ENCODE measurements at places on chromosomes 1 and 21.

- DNase-seq = peak; percentile 87
Observed at GRCh38 chr1:205523891-205524793, 19.7 kb downstream of the CDK18 start.

DNA sequence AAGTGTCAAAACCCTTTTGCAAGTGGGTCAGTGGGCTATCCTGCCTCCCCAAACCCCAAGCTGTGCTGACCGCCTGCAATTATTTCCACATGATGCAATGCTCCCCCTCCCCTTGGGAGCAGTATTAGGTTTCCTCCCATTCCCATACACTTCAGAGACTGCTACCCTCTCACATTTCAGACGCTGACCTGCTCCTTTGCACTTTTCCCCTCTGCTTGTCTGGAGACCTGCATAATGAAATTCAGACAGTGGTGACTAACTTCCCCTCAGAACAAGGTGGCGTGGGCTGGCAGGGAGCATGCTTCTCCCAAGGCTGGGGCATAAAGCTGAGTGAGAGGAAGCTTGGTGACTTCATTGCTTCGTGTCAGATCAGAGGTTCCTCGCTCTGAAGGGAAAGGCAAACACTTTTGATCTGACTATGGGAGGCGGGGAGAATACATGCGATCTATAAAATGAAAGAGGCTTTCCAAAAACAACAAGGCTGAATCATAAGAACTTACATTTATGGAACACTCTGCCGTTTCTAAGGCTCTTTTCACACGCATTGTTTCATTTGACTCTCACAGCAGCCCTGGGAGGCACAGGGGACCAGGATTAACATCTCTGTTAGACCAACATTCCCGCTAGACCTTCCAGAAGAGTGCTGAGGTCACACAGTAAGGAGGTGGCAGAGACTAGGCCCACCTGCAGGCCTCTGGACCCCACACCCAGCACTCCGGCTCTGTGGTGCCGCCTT lies 27.5 kb upstream of the ROR1 start:
- DNase-seq = no peak

- no peak for DNase-seq
Observed at GRCh38 chr1:114522264-114522575, 11.2 kb upstream of the TRIM33 start.

DNA sequence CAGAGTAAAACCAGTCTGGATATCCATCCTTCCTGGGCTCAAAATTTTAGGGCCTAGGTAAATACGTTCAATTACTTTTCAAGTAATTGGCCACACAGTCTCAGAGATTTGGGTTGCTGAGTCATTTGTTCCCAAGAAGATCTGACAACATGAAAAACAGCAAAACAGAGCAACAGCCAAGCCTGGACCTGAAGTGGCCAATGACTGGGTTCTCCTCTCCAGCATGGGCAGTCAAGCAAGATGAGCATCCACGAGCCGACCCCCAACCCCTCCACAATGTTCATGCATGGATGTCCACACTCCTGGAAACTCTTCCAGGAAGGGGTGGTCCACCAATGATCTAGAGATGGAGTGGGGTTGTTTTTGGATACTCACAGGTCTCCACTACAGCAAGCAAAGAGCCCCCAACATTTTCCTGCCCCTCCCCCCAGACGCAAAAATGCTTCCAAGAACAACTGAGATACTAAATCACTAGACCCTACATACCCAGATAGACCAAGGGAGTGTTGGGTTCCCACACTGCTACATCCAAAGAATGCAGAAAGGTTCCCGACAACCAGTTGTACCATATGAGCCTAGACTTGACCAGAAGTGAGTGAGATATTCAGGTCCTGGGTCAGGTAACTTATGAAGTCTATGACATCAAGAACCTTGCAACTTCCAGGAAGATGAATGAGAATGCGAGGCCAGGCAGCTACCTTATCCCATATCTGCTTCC lies 73.0 kb downstream of the CD46 start:
- peak; percentile 60 for DNase-seq

- DNase-seq = no peak
Observed at GRCh38 chr1:3375245-3375644, 79.2 kb upstream of the ARHGEF16 start.

DNA sequence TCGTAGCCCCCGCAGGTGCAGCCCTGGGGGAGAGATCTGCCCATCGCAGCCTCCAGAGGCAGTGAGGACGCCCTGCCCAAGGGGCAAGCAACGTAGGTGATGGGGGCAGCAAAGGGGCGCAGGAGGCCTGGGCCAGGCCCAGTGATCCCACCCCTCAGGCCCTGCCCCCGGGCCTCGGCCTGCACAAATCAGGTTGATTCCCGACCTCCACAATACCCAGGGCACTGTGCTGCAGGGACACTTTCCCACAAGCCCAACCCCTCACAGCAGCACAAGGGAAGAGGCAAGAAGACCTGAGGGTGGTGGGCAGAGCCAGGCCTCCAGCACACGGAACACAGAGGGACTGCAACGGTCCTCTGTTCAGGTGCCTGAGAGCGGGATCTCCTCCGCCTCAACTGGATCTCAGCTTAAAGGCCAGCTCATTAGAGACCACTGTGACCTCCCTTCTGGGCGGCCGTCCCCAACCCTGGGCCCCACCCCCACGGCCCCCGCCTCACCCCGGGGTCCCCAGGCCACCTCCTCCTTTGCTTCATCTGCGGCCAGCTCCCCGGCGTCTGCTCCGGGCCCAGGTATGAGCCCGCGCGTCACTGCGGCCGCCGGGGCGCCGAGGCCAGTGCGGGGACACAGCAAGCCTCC lies 812 bp upstream of the ARF1 start:
- peak; percentile 72 for DNase-seq

DNA sequence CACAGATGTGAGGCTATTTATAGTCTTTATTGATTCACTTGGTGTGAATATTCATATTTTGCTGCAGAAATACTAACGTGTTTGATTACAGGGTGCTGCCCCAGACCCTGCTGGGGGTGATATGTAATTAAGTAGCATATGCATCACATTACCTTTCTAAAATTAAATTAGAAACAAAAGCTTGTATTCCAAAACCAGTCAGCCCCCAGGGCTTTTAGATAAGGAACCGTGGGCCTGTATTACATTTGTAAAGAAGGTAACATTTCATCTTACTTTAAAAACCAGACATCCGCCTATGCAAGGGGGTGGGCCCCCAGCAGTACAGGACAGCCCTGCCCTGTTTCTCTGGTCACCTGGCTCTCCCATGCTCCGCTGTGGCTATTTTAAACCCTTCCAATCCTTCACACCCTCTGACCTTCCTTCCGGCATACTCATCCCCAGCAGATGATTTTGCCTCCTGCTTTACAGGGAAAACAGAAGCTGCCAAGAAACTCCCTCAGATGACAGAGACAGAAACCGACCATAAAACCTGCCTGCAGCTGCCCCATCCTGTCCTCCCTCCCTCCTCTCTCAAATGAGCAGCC lies 22.0 kb upstream of the KCNC4 start:
- DNase-seq = no peak

DNA sequence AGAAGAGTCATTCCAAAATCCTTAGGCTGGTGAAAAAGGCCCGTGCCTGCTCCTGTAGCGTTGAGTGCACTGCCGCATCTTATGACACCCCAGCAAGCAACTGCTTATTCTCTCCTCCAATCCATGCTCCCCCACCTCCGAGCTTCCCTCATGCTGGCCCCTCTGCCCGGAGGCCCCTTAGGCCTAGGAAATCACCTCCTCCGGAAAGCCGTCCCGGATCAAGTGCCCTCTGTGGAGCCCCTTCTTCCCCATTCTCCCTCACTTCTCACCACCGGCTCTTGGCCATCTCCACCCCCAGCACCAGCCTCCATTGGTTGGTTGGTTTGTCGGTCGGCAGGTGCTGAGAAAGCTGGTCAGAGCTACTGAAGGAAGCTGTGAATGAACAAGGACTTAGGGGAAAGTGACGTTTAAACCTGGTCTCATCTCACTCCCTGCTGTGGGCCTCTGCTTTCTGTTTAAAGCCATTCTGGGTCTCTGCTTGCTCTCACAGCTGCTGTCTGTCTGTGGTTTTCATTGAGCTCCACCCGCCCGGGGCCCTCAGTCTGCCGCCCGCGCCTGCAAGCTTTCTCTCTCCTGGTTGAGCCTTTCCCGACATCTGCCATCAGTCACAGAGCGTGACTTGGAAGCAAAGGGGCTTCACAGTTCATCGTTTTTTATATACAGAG lies 122.2 kb downstream of the KCNN3 start:
- peak; percentile 77 for DNase-seq

- no peak for DNase-seq
Observed at GRCh38 chr1:64046891-64047290, 156.5 kb upstream of the UBE2U start.

DNA sequence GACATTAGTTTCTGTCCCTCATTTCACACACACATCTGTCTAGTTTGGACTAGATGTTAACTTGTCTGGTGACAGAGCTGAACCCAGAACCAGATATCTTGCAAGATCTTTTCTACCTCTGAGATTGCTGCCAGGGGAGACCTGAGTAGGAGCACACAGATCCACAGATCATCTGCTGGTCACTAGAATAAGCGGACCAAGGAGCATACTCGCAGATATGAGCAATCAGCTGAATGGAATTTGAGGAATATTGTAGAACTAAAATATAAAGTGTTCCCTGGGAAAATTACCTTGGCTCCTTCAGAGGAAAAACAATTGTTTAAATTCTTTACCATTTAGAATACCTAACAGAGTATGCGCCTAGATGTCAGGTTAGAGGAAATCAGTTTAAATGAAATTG lies 90.7 kb downstream of the TNFSF18 start:
- DNase-seq = no peak

DNA sequence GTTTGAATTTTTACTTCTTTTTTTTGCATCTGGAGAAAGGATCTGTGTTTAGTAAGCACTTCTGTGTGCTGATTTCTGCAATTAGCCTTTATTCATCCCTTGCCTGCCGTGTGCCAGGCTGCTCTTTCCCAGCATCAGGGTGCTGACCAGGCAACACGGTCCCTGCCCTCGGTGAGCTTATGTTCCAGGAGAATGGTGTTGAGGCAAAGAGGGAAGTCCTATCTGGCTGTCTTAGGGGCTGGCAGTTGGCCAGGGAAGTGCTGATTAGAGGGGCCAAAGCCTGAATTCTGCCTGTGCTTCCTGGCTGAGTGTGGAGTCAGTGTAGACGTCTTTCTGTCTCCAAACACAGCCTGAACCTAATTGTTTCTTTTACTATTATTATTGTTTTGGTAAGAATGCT lies 187.1 kb downstream of the CAMTA1 start:
- no peak for DNase-seq

DNA sequence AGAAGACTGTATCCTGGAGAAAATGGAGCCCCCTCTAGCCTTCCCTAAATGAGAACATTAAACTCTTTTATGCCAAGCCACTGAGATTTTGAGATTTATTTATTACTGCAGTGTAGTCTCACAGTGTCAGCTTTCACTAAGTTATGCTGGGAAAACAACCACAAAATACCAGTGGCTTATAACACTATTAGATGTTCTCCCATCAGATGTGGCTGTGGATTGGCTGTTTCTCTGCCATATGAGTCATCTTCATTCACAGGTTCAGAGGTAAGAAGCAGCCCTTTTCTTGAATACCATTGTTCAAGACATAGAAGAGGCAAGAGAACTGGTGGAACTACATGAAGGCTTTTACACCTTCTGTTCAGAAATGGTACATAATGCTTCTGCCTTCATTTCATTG lies 32.1 kb upstream of the ST6GALNAC5 start:
- DNase-seq = no peak

DNA sequence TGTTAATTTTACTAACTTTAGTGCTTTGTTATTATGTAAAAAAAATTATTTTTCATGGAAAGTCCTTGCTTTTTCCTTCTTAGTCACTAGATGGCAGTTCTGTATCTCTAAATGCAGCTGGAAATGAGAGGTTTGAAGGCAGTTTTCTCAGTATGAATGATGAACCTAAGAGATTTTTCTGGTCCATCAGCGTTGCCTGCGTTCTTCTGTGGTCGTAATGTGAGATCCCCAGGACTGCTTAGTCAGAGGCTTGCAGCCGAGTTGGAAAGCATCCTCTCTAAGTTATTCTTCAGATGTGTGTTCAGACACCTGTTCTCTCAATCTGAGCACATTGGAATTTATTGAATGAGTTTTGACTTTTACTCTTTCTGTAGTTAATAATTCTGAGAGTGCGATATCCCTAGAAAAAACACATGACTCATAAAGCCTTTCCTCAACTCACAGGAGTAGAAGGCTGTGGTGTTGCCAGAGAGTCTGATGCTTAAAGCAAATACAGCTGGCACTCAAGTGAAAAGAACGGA lies 99.3 kb downstream of the FMN2 start:
- no peak for DNase-seq

- DNase-seq = no peak
Observed at GRCh38 chr1:80054129-80054528, 1047.6 kb upstream of the ADGRL4 start.
